H1 (cell line): ENCODE measurements at places on chromosomes 1 and 21. TPM values are rescaled to one million over a fixed set of nuclear protein-coding genes. Genes with fewer than 3 reads are reported as not detected.

The TMEM125 gene
- 46.7 and 54.2 TPM in 2 replicates for polyA plus RNA-seq

The RGL1 gene
- 0.91 and 0.98 TPM in 2 replicates for polyA plus RNA-seq

The CHI3L2 gene
- polyA plus RNA-seq: not detected in 2 replicates

- no peaks in the 10 kb centered on the region for H3K36me3 ChIP-seq
- no peak overlapping the region for H3K4me3 ChIP-seq
- DNase-seq: no peak
- no peaks in the 10 kb centered on the region for H3K4me1 ChIP-seq
- no peaks in the 10 kb centered on the region for H3K27me3 ChIP-seq
- H3K27ac ChIP-seq: no peak overlapping the region
Measured at GRCh38 chr1:101175886-101176285, 60.9 kb upstream of the S1PR1 start.

- no peak overlapping the region for H3K4me3 ChIP-seq
- H3K4me1 ChIP-seq: peaks cover 5% of the 10 kb centered on the region; the same call in 1 of the 2 replicates
- H3K27ac ChIP-seq: no peak overlapping the region
Measured at GRCh38 chr1:235357485-235358373, 9.5 kb upstream of the TBCE start.

DNA sequence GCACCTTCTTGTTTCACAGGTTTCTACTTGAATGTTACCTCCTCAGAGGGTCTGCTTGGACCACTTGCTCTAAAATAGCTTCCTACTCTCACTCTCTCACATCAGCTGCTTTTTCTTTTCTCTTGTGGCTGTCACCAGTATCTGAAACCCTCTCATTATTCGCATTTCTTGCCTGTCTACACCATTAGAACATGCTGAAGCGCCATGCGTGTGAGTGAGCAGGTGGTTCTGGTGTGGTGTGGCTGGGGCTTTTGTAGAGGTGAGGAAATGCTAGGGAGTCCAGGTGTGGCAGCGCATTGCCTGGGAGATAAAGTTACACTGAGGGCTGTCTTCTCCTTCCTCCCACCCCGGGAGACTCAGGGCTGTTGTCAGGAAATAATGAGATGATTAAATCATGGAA lies 4.1 kb downstream of the ZNF362 start:
- no peak for DNase-seq
- no peaks in the 10 kb centered on the region for H3K36me3 ChIP-seq
- no peak overlapping the region for H3K27ac ChIP-seq
- H3K27me3 ChIP-seq: no peaks in the 10 kb centered on the region
- no peaks in the 10 kb centered on the region for H3K4me1 ChIP-seq

DNA sequence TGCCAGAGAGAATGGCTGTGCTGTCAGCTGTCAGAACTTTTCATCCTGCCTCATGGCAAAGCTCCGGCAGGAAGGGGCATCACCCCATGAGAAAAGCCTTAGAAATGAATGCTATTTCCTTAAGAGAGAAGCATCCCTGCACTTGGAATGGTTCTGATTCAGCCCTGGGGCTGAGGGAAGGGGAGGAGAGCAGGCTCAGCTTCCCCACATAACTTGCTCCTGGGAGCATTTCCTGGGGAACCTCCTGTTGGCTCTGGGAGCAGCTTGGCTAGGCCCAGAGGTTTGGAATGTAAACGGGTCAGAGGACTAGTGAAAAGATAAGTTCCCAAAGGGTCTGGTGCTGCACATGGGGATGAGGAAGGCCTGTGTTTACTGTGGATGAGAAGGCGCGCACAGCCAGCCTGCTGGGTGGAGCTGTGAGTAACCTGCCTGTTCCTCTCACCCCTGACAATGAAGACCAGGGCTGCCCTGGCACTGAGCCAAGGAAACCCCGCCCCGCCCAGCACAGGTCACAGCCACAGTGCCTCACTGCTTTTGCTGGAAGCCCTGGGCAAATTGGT lies 5.0 kb downstream of the PRELP start:
- no peak overlapping the region for H3K27ac ChIP-seq
- H3K4me1 ChIP-seq: peaks cover 8% of the 10 kb centered on the region; the same call in 1 of the 2 replicates
- H3K36me3 ChIP-seq: no peaks in the 10 kb centered on the region
- no peaks in the 10 kb centered on the region for H3K27me3 ChIP-seq
- H3K4me3 ChIP-seq: no peak overlapping the region

GRCh38 chr1:212078826-212079225 lies 43.3 kb downstream of the DTL start:
- H3K36me3 ChIP-seq: peaks cover 47% of the 10 kb centered on the region
- no peaks in the 10 kb centered on the region for H3K4me1 ChIP-seq
- H3K4me3 ChIP-seq: no peak overlapping the region
- DNase-seq: no peak
- H3K27ac ChIP-seq: no peak overlapping the region
